Anterior cingulate cortex (tissue), 58 donors: ENCODE measurements at places on chromosomes 1 and 21.

DNA sequence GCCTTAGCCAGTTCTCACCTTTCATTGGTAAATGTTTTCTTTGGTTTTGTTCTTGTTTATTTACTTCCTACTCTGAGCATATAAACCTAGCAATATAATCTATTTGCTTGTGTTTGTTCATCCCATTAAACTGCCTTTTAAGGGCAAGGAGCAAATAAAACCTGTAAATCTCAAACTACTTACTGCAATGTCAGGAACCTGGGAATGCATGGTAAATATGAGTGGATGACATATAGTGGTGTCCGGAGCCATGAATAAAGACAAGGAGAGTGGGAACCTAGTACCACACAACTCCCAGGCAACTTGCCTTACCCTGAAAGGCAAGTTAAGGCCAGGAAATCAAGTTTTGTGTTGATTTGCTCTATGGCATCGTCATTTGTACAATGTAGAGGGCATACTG, 1133.7 kb upstream of the NCAM2 start:
- DNase-seq = no peak

GRCh38 chr1:239426821-239427475, 40.6 kb downstream of the CHRM3 start:
- no peak for DNase-seq

DNA sequence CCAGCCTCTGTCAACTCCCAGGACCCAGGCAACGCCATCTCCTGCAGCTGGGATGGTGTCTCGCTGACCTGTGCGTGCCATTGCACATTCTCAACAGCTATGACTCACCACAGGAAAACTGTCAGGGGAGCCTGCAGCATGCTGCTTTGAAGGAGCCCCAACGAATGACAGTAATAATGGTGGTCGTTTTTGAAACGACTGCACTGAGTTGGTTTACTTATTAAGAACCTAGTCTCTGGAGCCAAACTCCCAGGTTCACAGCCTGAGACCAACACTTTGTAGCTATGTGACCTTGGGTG, 21.6 kb downstream of the TCEA3 start:
- DNase-seq = no peak

GRCh38 chr1:205342986-205343385, 13.7 kb downstream of the KLHDC8A start:
- no peak for DNase-seq

DNA sequence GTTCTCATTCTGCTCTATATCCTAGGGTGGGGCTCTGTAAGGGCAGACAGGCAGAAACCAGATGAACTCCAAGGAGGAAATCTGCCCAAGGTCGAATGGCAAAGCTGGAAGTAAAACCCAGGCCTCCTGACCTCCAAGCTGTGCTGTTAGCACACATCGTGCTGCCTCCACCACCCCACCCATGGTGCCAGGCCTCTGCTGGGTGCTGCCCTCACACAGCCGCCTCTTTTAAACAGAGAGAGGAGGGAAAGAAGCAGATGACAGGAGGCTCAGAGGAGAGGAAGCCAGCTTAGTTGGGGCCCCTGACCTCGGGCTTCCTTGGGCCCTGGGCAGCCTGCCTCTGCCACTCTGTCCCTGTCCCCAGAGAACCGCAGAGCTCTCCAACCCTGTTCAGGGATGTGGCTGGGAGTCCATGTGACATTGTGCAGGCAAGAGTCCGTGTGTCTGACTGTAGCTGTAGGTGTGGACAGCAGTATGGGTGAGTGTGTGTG, 1.1 kb downstream of the SYNC start:
- no peak for DNase-seq

DNA sequence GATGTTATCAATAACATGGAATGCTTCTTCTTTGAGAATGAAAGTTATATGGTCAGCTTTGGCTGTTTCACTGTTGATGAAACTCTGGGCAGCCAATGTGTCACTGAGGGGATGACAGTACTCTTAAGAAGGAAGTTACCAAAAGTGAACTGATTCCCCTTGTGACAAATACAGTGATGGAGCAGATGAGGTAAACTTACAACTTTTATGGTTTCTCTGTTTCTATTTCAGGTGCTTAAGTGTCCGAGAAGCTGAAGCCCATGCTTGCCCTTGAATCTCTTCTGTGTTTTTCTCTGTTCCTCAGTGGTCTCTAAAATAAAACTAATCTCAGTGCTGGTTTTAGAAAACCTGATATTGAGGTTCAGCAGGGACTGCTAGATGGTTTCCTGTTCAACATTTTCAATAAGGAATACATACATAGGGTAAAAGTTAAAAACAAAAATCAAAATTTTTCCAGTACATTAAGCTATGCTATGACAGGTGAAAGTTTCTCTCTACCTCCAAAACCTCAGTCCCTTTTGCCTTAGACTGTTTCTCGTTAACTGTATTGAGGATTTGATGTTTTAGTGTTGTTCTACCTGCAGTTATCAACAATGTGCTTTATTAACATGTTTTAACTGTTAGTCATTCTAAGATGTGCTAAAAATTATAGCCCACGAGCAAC, 454.4 kb upstream of the ADGRL4 start:
- DNase-seq = no peak

DNA sequence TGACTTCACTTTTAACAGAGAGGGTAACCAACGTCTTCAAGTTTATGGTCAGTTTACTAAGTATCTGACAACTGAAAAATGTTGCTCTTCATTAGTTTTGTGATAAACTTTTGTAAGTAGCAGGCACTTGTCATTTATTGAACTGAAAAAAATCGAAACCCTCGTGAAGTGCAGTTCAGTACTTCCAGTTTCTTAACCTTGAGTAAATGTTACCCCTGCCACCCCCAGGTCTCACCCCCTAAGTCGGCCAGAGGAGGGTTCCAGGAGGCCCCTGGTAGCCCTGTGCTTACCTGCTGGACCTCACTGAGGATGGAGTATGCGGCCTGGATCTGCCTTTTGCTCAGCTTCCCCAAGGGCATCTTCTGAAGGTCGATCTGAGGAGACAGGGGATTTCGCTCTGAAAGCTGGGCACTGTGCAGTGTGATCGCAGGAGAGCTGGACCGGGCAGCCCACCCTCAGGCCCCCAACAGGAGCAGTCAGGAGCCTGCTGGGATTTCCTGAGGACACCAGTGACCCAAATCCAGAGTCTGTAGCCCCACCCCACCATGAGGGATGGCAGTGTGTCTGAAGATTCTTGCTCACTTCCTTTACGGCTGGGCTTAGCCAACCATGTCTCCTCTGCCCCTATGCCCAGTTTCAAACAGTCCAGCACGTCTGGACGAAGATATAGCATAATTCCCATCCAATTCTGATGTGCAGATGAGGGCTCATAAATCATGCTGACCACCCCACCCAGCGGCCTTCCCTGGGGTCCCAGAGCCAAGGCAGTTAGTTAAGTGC, 37.6 kb downstream of the PARP1 start:
- no peak for DNase-seq

GRCh38 chr21:35178827-35179226, 129.7 kb upstream of the RUNX1 start:
- DNase-seq = no peak

- no peak for DNase-seq
These were observed 114.4 kb downstream of the PRDM16 start for GRCh38 chr1:3183411-3183810.

- DNase-seq = no peak
These were observed 917 bp upstream of the LIX1L start for GRCh38 chr1:145958734-145959133.

GRCh38 chr1:91732291-91733107, 153.5 kb downstream of the TGFBR3 start:
- DNase-seq = peak; percentile 38

GRCh38 chr1:37955685-37956084, 8.8 kb upstream of the INPP5B start:
- no peak for DNase-seq

DNA sequence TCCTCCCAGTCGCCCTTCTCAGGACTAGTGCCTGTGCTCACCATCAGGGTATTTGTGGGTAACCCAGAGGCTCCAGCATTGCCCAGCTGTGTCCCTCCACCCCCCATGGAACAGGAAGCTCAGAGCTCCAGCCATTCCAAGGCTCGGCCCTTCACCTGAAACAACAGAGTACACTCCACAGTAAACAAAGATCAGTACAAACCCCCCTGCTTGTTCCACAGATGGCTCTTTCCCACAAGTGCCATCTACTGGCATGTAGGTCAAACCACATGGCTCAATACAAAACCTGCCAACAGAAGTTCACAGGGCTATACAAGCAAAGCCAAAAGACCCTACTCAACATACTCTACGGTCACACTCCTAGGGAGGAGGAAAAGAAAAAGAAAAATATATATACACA, 258.7 kb downstream of the AGBL4 start:
- DNase-seq = no peak

GRCh38 chr1:180270530-180271271, 40.6 kb downstream of the LHX4 start:
- no peak for DNase-seq

DNA sequence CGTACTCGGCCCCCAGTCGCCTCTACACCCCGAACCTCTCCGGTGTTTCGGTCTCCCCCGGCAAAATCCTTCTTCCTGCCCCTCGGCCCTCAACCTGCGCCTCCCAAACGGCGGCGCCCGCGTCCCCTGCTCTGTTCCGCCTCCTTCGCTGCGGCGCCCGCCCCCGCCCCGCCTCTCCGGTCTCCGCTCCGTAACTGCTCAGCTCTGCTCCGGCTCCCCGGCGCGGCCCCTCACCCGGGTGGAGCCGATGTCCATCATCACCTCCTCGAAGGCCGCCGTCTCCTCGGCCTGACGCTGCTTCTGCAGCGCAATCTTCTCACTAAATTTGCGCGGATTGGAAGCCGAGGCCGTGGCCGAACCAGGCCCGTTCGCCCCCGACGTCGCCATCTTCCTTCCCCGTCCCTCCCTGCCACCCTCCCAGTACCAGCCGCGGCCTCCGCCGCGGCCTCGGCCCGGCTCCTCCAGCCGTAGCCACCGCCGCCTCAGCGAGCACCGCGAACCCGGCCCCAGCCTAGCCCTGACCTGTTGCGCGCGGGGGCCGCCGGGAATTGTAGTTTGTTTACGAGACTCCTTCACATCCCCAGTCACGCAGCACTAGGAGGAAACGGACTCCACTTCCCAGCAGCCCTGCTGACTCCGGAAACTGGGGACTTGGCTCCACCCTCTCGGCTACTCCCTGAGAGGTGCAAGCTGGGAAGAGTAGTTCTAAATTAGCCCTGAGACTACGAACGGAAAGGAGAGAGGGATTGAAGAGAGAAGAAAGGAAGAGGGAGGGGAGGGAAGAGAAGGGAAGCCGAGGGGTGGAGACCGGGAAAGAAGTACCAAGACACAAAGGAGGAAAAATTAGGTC, at the start of gene CRTC2:
CRTC2 (minus strand) TSS at position 502 of the 850 bp plus-strand sequence; CDS start at position 387, 115 bp downstream.
- peak; percentile 98 for DNase-seq

DNA sequence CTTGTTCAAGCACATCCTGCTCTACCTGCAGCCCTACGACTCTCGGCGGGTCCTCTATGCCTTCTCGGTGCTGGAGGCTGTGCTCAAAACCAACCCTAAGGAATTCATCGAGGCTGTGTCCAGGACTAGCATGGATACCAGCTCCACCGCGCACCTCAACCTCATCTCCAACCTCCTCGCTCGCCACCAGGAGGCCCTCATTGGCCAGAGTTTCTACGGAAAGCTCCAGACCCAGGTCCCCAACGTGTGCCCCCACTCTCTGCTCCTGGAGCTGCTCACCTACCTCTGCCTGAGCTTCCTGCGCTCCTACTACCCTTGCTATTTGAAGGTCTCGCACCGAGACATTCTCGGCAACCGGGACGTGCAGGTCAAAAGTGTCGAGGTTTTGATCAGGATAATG, 74.3 kb upstream of the MORC3 start:
- no peak for DNase-seq
